ENCODE measurements at places on chromosomes 11 and 22.

GRCh38 chr22:29811377-29811776 is 26.7 kb downstream of the ASCC2 start:
- DNase-seq: no peak

DNA sequence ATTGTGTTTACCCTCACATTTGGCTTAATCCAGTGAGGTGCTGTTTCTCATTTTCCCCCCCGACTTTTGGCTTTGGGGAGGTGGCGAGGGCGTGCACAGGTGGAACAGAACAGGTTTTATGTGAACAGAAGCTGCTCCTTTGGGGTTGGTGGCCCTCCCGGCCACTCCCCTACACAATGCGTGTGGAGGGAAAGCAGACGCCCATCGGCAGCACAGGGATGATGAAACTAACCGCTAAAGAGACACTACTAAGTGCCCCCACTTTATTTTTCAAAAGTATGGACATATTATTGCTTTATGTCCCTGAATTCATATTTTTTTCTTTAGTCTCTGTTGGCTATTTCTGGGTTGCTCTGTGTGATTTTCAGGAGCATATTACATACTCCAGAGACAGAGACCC is 160.9 kb downstream of the ENTHD1 start:
- DNase-seq: no peak

DNA sequence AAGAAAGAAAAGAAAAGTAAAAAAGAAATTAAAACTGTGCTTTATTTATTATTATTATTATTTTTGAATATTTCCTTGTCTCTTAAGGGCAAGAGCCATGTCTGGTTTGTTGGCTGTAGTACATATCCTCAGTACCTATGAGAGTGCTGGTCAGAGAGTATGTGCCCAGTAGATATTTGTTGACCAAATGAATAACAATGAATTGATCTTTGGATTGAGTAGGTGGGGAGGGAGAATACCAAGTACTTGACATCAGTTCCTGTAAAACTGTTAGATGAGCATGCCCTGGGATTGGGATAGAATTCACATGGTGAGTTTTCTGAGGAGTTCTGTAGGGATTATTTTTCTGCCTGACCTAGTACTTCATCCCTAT is 11.4 kb downstream of the STIM1 start:
- no peak for DNase-seq

- no peak for DNase-seq
Measured at GRCh38 chr11:130644187-130644586, 195.7 kb downstream of the ADAMTS15 start.

GRCh38 chr11:104665641-104666040 is 232.6 kb downstream of the CASP12 start:
- no peak for DNase-seq

- peak; percentile 63 for DNase-seq
Measured at GRCh38 chr11:116691771-116692177, 81.0 kb downstream of the BUD13 start.

DNA sequence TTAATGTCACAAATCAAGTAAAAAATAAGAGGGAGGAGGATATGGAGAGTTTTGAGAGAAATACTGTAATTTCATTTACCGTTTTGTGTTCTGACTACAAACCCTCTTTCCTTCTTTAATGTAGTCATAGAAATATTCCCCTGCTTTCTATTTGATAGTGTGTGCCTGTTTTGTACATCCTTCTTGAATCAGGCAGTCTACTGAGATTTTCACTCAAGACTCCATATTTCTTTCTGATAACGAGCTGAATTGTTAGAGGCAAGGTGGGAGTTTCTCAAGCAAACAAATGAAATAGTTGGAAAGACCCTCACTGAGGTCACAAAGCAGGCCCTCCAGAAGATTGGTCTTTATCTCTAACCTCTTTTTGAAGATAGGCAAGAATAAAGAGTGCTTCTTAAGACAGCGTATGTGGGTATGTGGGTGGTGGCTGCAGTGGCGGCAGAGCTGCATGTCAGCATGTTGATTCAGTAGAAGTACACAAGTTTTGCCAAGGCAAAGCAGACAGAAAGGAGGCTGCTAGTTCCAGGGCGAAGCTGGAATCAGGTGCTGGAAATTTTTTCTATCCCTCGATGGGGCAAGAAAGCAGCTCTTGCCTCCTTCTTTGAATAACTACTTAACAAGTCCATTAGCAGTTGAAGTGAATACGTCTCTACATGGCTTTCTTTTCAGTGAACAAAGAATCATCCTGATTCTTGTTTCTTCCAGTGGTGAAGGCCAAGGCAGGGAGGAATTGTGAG is 164.2 kb downstream of the FAM76B start:
- DNase-seq: no peak

GRCh38 chr11:78802058-78802761 is 227.5 kb upstream of the NARS2 start:
- no peak for DNase-seq

DNA sequence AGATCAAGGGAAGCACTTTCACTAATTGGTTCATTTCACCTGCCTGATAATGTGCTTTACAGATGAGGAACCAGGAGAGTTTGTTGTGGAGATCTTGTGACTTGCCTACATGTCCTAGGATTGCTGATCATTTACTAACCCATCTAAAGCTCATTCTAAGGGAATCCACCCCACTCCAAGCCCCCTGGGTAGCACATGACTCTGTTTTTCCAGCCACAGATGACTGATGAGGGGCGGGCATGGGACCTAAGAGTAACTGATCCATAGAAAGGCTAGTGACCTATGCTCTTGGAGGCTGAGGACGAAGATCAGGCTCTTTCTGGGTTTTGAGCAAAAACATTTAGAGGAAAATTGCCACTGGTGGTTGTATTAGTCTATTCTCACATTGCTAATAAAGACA is 378.1 kb downstream of the CADM1 start:
- DNase-seq: no peak

GRCh38 chr11:1573903-1574237 is 1.8 kb upstream of the DUSP8 start:
- peak; percentile 56 for DNase-seq

DNA sequence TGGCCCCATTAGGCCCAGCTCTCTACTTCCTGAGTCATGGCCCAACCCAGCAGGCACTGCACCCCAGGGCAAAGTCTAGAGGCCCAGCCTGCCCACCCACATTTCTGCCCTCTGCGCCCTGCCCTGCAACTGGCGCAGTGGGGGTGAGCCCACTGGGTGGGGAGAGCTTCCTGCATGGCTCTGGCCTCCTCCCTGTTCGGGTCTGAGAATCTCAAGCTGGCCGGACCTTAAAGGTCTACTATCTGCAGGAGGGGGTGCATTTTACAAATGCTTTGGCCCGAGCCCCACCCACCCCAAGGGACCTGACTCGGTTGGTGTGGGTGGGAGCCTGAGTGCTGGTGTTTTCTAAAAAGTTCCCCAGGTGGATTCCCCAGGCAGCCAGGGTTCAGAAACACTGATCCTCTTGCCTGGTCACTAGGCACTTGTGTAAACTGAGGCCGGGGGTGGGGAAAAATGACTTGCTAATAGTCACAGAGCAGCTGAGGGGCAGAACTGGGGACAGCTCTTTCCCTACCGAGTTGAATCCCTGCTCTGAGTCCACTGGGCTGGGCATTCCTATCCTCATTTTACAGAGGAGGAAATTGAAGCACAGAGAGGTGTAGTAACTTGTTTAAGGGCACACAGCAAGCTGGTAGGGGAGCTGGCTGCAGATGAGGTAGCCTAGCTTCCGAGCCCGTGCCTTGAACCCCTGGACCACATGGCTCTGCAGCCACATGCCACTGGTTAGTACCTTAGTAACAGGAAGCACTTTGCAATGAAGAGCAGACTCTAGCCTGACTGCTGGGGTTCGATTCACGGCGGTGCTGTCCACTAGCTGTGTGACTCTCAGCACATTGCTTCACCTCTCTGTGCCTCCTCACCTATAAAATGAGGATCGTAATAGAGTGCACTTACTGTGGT is 36.3 kb downstream of the CD82 start:
- no peak for DNase-seq

GRCh38 chr11:44322243-44322642 is 12.3 kb upstream of the ALX4 start:
- DNase-seq: no peak

DNA sequence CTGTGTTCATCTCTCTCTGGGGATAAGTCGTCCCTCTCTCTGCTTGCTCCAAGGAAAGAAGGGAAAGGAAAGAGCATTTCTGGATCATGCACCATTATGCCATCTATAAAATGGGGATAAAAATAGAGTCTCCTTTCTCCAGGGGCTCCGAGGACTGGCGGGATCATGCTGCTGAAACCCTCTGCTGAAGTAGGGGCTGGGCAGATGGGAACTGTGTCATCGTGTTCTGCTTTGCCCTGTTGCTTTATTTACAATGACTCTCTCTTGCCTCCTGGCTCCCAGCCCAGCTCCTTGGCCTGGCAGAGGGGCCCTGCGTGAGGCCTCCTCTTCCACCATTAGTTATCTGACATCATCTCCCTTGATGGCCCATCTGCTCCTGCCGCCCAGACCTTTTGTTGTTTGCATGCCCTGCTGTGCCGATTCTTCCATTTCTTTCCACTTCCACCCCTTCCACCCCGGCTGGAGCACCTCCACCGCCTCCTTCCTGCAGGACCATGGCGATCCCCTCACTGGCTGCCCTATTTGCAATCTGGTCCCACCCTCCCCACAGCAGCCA is 200.9 kb downstream of the MYO18B start:
- DNase-seq: no peak

DNA sequence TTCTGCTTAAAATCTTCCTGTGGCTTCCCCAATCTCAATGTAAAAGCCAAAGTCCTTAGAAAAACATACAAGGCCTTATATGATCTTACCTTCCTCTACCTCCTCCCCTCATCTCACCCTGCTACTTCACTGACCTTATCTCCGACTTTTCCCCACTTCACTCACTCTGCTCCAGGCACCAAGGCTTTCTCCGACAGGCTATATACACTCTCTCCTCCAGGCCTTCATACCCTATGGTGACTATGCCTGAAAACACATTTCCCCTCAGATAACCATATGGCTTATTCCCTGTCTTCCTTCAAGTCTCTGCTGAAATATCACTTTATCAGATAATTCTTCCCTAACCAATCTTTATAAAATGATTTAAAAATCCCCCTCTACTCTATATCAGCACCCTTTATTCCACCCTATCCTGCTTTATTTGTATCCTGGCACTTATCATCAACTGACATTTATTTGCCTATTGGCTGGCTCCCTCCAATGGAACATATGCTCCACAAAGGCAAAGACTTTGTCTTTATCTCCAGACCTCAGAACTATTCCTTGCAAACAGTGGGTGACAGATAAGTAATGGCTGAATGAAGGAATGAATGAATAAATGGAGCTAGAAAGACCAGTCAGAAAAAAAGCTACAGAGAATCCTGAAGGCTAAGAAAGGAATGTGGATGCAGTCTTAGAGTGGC is 52.7 kb downstream of the PAK1 start:
- DNase-seq: no peak

DNA sequence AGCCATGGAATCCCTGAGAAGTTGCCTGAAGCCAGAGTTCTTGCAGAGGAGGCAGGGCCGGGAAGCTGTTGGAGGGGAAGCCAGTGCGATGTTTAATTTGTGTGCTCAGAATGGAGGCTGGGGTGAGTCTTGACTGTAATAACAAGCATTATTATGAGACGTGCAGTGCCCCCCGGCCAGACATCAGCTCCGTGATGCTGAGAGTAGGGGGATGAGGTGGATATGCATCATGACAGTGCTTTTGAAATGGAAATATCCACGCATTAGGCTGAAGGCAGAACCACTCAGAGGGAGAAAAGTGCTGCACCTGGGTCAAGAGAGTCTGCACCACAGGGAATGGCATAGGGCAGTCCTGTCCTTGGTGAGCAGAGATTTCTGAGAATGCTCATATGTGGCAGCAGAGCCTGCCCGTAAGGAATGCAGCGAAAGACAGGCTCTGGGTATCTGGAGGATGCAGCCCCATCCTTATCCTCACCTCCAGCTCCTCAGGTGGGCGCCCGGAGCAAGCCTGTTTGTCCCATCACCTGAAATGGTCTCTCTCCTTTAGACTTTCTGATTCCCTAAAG is 37.6 kb upstream of the SEZ6L start:
- DNase-seq: no peak

GRCh38 chr22:39367035-39367434 is 17.2 kb downstream of the SYNGR1 start:
- DNase-seq: no peak

GRCh38 chr11:27138716-27139115 is 98.1 kb downstream of the BBOX1 start:
- DNase-seq: no peak

DNA sequence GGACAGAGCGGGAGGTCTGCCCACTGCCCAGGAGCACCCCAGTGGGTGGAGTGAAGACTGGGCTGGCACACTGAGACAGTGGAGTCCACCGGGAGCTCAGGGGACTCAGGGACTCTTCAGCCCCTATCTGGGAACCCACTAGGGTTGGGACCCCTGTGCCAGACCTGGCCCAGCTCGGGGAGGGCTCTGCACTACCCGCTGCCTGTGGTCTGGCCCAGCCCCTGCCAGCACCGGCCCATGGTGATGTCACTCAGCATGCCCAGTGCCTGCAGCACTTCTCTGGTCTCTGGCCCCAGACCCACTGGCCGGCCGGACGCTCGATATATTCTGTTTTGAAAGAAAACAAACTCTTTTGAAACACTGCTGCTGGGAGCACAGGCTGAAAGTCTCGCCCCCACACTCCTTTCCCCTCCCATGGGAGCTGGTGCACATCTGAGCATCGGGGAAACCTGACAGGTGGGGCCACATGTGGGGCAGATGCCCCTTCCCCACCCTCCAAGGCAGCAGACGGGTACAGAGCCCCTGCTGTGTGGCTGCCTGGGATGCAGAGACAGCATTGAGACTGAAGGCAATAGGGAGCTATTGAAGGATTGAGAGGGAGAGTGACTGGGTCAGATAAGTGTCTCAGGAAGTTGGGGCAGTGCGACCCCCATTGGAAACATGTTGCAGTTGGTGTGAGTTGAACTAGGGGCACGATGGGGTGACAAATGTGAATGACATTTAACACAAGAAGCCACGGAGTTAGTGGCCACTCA is 62.9 kb downstream of the MYEOV start:
- no peak for DNase-seq

DNA sequence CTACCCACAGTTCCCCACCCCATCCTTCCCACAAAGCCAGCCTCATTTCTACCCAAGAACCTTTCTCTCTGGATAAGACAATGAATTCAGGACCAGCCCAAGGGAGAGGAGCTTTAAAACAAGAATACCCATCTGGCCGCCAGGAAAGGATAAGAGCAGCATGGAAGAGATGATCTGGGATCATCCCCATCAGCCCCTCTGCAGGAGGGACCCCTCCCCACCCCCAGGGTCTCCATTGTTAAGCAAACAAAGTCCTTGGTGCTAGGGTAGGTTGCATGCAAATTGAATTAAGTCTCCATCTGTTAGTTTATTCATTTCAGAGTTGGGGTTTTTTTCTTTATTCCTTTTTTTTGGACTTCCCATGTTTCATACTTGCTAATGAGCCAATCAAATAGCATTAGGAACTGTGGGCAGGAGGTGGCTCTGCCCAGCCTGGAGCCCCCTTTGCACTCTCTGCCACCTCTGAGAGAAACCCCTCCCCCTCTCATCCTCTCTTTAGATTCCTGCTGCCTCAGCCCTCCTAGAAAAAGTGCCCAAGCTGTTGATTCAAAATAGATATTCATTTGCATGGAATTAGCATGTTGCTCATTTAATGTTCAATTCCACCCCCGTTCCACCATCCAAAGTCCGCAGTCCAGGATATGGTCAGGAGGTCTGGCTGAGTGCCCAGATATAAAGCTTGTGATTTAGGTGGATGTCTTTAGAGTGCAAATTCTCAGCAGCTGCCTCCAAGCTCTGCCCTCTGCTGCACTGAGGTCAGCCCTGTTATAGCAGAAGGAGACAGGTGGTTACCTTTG is 138.5 kb upstream of the NCAM1 start:
- DNase-seq: no peak

Data from activated naive CD8-positive, alpha-beta T cell treated with anti-CD3 and anti-CD28 coated beads, Interleukin-2, amount 10 ng/mL, durations not matched to agents 7 days and 5 days (primary cell).